Activated T-cell treated with anti-CD3 and anti-CD28 coated beads for 24 hours (primary cell): ENCODE measurements at places on chromosomes 7 and 10.

DNA sequence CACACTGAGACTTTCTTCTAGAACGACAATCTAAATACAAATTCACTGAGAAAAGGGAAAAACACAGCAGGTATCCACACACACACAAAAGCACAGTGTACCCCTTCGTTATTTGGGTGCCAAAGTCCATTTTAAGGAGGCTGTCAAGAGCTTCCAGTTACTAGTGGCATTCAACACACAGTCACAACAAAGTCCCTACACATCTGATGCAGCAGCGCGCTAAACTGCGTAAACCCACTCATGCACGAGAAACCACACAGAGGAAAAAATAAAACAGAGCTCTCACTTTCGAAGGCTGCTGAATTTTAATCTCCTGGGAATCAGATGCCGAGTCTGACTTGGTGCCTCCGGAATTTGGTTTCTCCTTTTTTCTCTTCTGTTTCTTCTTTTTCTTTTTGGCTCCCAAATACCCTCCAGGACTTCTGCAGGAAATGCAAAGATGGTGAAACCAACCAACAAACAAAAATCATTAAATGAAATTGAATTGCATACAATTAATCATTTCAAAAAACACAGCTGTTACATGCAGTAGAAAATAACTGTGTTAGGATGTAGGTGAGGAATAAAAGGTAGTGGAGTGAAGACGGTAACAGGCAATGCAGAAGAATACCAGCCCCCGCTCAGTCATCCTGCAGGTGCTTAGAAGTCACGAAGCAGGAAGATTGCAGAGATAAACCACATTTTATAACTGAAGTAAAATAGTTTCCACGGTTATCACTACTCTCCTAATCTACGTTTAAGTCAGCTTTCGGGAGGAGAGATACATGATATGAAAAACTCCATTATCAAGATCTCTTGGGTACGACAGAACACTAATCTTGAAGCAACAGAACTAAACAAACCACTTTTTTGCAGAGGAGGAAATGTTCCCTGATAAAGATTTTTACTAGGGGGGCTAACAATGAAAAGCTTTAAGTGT, 27.1 kb downstream of the NMT2 start:
- DNase-seq = peak; percentile 31

DNA sequence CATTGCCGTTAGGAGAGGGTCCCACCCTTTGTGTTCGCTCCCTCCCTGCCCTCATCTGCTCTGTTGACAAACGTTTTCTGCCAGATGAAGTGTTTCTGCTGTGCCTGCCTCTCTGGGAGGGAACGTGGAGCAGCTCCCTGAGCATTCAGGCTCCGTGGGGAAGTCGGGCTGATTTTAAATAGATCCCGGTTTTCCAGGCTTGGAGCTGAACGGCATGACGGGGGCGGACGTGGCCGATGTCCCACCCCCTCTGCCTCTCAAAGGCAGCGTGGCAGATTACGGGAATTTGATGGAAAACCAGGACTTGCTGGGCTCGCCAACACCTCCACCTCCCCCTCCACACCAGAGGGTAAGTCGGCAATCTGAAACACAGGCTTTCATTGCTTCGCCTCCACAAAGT, 101.9 kb upstream of the NPS start:
- DNase-seq = no peak

- no peak for DNase-seq
Measured at GRCh38 chr10:49369216-49370162, 26.4 kb downstream of the DRGX start.

DNA sequence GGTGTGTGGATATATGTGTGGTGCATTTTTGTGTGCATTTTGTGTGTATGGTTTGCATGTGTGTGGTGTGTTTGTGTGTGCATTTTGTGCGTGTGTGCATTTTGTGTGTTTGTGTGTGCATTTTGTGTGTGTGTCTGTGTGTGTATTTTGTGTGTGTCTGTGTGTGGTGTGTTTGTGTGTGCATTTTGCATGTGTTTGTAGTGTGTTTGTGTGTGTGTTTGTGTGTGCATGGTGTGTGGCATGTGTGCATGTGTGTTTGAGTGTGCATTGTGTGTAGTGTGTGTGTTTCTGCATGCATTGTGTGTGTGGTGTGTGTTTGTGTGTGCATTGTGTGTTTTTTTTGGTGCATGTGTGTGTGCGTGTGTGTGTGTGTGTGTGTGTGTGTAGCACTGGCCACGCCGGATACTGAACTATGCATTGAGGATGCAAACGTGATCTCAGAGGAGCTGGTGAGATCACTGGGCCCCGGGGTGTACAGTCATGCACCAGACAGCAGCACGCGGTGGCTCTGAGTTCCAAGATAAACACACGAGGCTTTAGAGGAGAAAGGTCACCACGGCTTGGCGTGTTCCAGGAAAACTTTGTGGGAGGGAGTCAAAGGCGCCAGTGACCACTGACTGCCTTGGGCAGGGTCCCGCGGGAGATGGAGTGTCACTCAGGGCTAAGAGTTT, 106.6 kb upstream of the SHH start:
- no peak for DNase-seq

DNA sequence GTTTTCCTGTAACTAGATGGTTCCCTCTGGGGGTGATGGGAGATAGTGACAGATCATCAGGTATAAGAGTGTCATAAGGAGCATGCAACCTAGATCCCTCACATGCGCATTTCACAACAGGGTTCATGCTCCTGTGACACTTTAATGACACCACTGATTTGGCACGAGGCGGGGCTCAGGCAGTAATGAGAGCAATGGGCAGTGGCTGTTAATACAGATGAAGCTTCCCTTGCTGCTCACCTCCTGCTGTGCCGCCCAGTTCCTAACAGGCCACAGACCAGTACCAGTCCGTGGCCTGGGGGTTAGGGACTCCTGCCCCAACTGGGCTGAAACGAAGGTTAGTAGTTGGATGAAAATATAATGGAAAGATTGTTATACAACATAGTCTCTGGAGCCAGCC, 201.6 kb upstream of the LRRN3 start:
- DNase-seq = no peak

DNA sequence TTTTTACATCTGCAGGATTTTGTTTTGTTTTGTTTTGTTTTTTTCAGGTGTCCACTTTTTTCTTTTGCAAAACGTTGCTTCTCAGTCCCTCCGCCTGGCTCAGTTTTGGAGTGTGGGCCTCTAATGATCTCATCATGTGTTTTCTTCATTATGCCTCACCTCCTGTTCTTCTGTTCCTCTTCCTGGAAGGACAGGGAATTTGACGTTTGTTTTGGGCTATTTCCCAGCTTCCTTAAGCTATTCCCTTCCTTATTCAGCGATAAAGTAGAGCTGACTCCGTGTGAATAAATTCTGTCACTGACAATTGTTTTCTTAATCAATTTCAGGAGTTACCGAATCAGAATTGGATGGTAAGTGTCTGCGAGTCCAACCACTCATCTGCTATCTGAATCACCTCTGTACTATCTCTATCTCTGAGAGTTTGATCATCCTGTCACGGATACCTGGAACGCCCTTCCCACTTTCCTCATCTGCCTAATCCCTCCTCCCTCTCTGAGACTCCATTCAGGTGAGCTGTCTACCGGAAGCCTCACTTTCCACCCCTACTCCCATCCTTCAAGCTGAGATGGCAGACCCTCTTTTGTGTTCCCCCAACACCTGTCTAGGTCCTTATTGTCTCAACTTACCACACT, 218.4 kb downstream of the GATA3 start:
- no peak for DNase-seq

GRCh38 chr10:85570871-85571270, 795.7 kb downstream of the GRID1 start:
- no peak for DNase-seq

DNA sequence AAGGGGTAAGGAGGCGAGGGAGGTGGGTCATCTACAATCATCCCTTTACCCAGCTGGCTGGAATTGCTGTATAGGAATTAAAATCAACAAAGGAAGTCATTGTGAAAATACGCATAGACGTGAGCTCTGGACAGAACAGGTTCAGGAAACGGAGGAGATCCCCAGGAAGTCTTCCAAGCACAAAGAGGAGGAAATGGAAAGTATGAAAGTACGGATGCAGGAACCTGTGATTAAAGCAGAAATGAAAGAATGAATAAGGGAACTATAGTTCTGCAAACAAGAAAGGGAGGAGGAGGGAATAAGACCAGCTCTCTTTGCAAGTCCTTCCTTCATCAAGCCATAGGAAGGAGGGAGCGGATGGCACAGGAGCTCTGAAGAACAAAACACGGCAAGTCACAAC, 61.8 kb downstream of the PYROXD2 start:
- no peak for DNase-seq

DNA sequence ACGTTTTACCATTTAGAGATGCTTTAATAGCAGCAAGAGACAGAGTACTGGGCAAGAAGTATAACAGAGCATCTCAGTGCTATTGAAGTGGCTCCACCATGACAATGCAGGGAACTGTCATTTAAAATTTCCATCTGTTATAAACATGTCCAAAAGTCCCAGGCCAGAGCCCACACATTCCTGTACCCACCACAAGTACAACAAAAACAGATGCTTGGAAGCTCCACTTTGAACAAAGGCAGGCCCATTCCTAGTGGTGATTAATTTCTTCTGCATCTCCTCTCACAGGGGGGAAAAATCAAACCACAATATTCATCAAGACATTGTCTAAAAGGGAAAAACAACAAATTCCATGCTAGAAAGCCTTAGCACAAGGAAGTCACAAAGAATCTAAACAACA, 627.9 kb downstream of the PARD3 start:
- no peak for DNase-seq

DNA sequence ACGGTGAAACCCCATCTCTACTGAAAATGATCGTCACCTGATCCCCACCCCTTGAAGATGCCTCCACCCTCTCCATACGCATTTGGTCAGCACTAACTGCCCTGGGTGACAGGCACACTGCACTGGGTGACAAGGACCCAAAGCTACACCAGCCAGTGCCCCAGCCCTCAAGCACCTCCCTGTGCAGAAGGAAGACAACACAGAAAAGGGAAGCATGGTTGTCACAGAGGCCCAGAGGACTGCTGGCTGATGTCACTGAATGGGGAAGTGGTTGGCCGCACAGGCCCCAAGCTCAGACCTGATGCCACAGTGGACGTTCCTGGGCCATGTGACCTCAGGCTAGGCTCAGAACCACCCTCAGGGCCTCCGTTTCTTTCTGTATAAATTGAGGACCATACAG, 4.2 kb upstream of the PILRA start:
- no peak for DNase-seq

GRCh38 chr7:21128062-21128817, 299.6 kb upstream of the SP4 start:
- DNase-seq = no peak

DNA sequence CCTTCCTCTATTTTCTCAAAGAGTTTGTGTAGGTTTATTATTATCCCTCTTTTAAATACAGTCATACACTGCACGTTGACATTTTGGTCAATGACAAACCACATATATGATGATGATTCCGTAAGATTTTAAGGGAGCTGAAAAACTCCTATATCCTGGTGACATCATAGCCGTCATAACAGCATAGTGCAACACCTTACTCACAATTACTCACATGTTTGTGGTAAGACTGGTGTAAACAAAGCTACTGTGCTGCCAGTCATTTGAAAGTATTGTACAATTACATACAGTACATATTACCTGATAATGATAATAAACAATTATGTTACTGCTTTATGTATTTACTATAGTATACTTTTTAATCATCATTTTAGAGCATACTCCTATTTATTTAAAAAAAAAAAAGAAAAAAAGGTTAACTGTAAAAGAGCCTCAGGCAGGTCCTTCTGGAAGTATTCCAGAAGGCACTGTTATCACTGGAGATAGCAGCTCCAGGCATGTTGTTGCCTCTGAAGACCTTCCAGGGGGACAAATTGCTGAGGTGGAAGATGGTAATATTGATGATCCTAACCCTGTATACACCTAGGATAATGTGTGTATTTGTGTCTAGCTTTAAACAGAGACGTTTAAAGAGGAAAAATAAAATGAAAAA, 123.3 kb upstream of the CDK1 start:
- no peak for DNase-seq

- no peak for DNase-seq
Measured at GRCh38 chr7:47179812-47180515, 401.9 kb downstream of the TNS3 start.

- DNase-seq = no peak
Measured at GRCh38 chr10:70729763-70730357, 55.3 kb downstream of the TBATA start.

DNA sequence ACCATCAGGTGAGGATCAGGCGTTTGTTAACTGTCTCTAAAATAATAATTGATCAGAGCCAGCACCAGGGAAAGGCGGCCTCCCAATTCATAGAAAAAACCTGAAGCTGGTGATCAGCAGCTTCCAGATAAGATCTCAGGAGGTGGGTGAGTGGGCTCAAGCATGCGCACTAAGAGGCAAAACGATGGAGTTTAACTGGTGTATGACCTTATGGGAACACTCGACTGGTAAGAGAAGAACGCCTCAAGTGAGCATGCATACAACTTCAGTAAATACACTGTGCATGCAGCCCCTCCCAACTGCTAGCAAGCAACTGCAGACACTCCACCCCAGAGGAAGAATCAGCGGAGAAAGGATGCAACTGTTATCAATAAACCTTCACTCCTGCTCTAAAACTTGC, 18.1 kb downstream of the RAPGEF5 start:
- no peak for DNase-seq

GRCh38 chr10:121459279-121459621, 139.0 kb downstream of the FGFR2 start:
- DNase-seq = no peak

GRCh38 chr10:79025199-79025832, 43.5 kb upstream of the ZMIZ1 start:
- no peak for DNase-seq

- DNase-seq = no peak
Measured at GRCh38 chr7:123608991-123609882, 7.6 kb downstream of the ASB15 start.

DNA sequence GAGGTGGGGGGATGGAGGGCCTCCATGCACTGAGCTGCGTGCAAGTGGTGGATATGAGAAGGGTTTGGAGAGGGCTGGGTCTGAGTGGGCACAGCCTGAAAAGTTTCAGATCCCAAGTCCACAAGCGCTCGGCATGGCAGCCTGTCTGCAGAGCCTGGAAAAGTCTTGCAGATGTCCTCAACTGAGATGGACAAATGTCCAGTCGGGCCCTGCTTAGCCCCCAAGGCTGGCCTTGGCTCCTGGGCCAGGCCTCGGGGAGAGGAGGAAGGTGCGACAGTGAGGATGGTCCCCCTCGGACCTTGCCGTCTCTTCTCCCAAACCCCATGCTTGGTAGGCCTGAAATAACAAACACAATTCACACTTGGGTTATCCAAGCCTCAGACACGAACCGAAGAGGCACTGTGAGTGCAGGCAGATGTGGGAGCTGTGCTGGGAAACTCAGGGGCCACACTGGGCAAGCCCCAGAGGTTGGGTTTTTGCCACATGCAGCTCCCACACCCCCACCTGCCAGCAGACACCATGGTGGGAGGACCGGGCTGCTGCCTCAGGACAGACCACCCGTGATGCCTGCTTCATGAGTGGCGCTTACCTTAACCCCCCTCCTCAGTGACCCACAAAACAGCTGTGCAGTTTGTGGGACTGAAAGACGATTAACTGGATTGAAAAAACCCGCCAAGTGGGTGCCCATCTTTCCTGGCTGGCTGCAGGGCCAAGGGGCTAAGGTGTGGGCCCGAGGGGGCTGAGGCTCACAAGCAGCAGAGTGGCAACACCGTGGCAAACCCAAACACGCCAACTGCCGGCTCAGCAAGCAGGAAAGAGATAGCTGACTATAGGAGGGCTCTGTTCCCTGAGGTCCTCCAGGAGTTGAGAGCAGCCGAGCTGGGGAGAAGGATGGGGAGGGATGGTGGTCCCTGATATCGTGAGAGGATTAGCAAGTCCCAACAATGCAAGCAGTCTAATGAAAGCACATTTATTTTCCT, 156.8 kb downstream of the RNF216 start:
- no peak for DNase-seq

GRCh38 chr7:106450716-106451115, 165.9 kb upstream of the NAMPT start:
- DNase-seq = no peak

- no peak for DNase-seq
Measured at GRCh38 chr7:7331523-7331922, 149.2 kb downstream of the C1GALT1 start.
